Activated CD4-positive, alpha-beta T cell treated with anti-CD3 and anti-CD28 coated beads for 36 hours (primary cell): ENCODE measurements at places on chromosomes 12 and 14. TPM values are rescaled to one million over a fixed set of nuclear protein-coding genes. Genes with fewer than 3 reads are reported as not detected.
A peak's percentile ranks its signal among the peaks of the same experiment; 100 is the strongest.

DNA sequence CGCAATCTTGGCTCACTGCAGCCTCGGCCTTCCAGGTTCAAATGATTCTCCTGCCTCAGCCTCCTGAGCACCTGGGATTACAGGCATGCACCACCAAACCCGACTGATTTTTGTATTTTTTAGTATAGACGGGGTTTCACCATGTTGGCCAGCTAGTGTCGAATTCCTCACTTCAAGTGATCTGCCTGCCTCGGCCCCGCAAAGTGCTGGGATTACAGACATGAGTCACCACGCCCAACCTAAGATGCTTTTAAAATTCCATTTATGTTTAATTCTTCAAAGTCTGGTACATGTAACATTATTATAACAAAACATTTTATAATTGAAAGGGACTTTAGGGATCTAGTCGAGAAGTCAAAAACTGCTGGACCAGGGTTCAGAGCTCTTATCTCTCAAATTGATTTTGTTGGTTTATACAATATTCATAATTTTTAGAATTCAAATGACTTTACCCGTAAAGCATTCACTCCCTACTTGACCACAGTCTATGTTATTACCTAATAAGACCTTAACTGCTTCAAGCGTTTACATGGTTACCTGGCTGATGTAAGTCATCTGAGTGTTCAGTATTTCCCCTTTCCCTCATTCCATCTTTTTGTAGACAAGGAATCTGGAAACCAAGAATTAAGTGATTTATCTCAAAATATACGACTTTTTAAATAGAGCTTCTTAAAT, 28.2 kb downstream of the RAP1B start:
- no peak overlapping the region for H3K4me3 ChIP-seq
- DNase-seq, result no peak
- no peaks in the 10 kb centered on the region for H3K27me3 ChIP-seq
- peaks cover 86% of the 10 kb centered on the region for H3K4me1 ChIP-seq
- no peak overlapping the region for H3K27ac ChIP-seq

DNA sequence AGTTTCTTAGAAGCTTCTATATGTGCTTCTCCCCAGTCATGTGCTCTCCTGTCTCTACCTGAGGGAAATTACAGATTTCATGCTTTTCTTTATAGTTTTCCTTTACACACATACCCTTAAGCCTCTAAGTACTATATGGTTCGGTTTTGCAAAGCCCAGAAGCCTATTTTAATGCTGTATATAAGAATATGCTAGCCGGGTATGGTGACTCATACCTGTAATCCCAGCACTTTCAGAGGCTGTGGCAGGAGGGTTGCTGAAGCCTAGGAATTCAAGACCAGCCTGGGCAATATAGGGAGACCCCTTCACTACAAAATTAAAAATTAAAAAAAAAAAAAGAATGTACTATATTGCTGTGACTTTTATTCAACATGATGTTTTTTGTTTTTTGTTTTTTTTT, 15.4 kb downstream of the DGLUCY start:
- no peaks in the 10 kb centered on the region for H3K27me3 ChIP-seq
- DNase-seq, result no peak
- H3K27ac ChIP-seq, result no peak overlapping the region
- no peak overlapping the region for H3K4me3 ChIP-seq

DNA sequence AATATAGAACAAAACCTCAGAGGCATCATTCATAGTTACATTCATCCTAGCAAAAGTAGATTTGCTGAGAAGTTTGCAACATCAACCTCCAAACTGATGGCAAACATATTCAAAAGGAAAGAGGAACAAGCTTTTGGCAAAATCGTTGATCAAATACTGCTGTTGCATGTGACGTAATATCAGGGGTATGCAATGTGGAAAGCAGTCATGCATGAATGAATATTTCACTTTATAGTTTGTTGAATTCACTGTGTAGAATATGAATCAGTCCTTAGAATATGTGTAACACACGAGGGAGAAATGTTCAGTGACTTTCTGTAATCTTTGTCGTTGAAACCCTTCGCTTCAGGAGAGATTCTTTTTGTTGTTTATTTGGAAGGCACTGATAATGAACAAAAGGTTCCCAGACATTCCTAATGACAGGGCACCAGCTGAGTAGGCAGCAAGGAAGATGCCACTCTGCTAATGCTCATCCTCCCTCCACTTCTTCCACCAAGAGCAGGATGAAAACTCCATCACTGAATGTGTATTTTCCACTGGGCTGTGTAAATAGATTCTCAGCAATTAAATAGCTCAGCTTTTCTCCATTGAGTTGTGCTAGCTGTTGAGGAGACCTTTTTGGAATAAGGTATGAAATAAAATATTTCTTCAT, 126.1 kb downstream of the PELI2 start:
- no peaks in the 10 kb centered on the region for H3K36me3 ChIP-seq
- no peak overlapping the region for H3K4me3 ChIP-seq
- H3K27ac ChIP-seq, result no peak overlapping the region
- H3K4me1 ChIP-seq, result no peaks in the 10 kb centered on the region

GRCh38 chr14:90714811-90715210, 101.4 kb downstream of the TTC7B start:
- no peak overlapping the region for H3K4me3 ChIP-seq
- no peaks in the 10 kb centered on the region for H3K36me3 ChIP-seq
- no peak for DNase-seq
- no peaks in the 10 kb centered on the region for H3K4me1 ChIP-seq

GRCh38 chr12:131947482-131948027, 2.2 kb upstream of the EP400 start:
- H3K4me3 ChIP-seq, result no peak overlapping the region
- peaks cover 24% of the 10 kb centered on the region for H3K36me3 ChIP-seq
- peaks cover 31% of the 10 kb centered on the region for H3K4me1 ChIP-seq
- no peaks in the 10 kb centered on the region for H3K27me3 ChIP-seq
- DNase-seq, result no peak
- peak overlapping the region; percentile 84 for H3K27ac ChIP-seq

DNA sequence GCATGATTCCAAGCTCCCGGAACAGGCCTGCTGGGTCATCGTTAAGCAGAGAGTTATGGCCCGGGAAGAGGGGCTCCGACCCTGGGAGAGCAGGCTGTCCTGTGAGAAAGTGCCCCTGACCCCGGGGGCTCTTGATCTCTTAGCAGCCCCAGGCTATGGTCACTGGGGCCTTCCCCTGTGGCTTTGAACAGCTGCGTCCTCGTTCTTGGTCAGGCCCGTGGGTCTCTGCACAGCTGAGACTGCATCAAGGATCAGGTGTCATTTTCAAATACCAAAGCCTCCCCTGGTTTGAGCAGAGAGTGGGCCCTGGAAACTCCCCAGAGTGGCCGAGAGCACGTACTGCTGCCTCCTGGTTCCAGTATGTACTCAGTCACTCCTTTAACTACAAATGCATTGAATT, 114.8 kb downstream of the ESRRB start:
- no peak overlapping the region for H3K4me3 ChIP-seq
- H3K4me1 ChIP-seq, result no peaks in the 10 kb centered on the region
- no peaks in the 10 kb centered on the region for H3K36me3 ChIP-seq
- DNase-seq, result no peak
- H3K27me3 ChIP-seq, result no peaks in the 10 kb centered on the region

- no peak overlapping the region for H3K27ac ChIP-seq
- H3K4me3 ChIP-seq, result no peak overlapping the region
- no peaks in the 10 kb centered on the region for H3K27me3 ChIP-seq
- no peak for DNase-seq
These were observed 194.5 kb upstream of the C14orf180 start for GRCh38 chr14:104385111-104385510.

- H3K27me3 ChIP-seq, result no peaks in the 10 kb centered on the region
- no peaks in the 10 kb centered on the region for H3K36me3 ChIP-seq
- no peak overlapping the region for H3K27ac ChIP-seq
- DNase-seq, result no peak
- H3K4me1 ChIP-seq, result peaks cover 13% of the 10 kb centered on the region
- no peak overlapping the region for H3K4me3 ChIP-seq
These were observed 30.7 kb upstream of the DEGS2 start for GRCh38 chr14:100190126-100190525.

- no peak overlapping the region for H3K4me3 ChIP-seq
- peaks cover 15% of the 10 kb centered on the region for H3K4me1 ChIP-seq
- no peaks in the 10 kb centered on the region for H3K36me3 ChIP-seq
- peaks cover 5% of the 10 kb centered on the region for H3K27me3 ChIP-seq
- DNase-seq, result no peak
These were observed 121.6 kb downstream of the PHLDA1 start for GRCh38 chr12:75909714-75910656.

GRCh38 chr14:58238252-58239243, 6.1 kb upstream of the PSMA3 start:
- peaks cover 17% of the 10 kb centered on the region for H3K4me1 ChIP-seq
- H3K27ac ChIP-seq, result no peak overlapping the region
- H3K4me3 ChIP-seq, result no peak overlapping the region
- peaks cover 3% of the 10 kb centered on the region for H3K36me3 ChIP-seq
- H3K27me3 ChIP-seq, result no peaks in the 10 kb centered on the region
- peak; percentile 34 for DNase-seq

GRCh38 chr12:120062976-120063579, 53.5 kb downstream of the RAB35 start:
- no peak for DNase-seq
- peak overlapping the region; percentile 67 for H3K27ac ChIP-seq
- peaks cover 65% of the 10 kb centered on the region for H3K36me3 ChIP-seq
- H3K4me3 ChIP-seq, result no peak overlapping the region
- no peaks in the 10 kb centered on the region for H3K27me3 ChIP-seq

DNA sequence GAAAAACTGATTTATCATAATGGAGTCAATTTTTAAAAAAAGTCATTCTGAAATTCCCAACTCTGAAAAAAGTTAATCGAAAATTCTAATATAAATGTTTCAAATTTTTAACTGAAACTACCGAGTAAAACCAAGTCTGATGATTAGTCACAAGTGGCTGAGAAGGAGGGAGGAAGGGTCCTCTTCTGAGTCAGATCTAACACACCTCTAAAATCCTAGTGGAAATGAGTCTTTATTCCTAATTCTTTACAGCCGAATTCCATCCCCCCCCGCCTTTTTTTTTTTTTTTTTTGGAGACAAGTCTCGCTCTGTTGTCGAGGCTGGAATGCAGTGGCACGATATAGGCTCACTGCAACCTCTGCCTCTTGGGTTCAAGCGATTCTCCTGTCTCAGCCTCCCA, 37.9 kb downstream of the RAD9B start:
- DNase-seq, result no peak
- no peak overlapping the region for H3K27ac ChIP-seq
- no peak overlapping the region for H3K4me3 ChIP-seq
- peaks cover 31% of the 10 kb centered on the region for H3K4me1 ChIP-seq
- peaks cover 55% of the 10 kb centered on the region for H3K36me3 ChIP-seq

- peaks cover 16% of the 10 kb centered on the region for H3K4me1 ChIP-seq
- no peak for DNase-seq
- H3K4me3 ChIP-seq, result no peak overlapping the region
These were observed 3.3 kb downstream of the FAR2 start for GRCh38 chr12:29152223-29152868.

DNA sequence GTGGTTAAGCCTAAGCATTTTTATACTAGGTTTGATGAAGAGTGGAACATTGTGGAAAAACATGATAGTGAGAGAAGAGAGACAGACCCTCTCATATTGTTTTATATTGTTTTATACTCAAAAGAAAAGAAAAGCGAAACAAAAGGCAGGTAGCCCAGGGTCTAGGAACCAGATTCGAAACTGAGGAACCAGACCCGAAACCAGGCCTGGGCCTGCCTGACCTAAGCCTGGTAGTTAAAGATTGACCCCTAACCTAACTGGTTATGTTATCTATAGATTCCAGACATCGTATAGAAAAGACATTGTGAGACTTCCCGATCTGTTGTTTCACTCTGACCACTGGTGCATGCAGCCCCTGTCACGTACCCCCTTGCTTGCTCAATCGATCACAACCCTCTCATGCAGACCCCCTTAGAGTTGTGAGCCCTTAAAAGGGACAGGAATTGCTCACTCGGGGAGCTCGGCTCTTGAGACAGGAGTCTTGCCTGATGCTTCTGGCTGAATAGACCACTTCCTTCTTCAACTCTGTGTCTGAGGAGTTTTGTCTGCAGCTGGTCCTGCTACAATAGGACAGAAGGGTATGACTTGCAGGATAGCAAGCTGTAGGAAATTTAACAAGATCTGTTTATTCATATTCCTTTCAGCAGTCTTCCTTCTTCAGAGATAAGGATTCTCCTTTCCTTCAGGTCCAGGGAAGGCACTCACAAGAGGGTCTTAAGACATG, 147.1 kb upstream of the PLEKHA5 start:
- H3K27me3 ChIP-seq, result no peaks in the 10 kb centered on the region
- no peaks in the 10 kb centered on the region for H3K36me3 ChIP-seq
- no peak overlapping the region for H3K27ac ChIP-seq

DNA sequence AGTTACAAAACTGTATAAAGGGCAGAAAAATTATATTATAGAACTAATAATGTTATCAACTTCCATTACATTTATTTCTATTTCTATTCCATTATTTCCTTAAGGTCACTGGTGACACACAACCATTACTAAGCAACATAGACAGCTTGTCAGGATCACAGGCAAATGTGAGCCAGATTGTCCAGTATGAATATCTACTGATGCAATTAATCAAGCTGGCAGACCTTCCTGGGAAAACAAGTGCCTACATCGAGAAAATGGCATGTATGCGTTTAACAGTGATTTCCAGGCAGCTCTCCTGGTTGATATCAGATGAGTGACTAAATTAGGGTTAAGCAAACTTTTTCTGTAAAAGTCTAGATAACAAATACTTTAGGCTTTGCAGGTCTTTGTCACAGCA, 36.9 kb upstream of the TSPAN8 start:
- DNase-seq, result no peak
- H3K4me1 ChIP-seq, result no peaks in the 10 kb centered on the region
- H3K4me3 ChIP-seq, result no peak overlapping the region
- peaks cover 2% of the 10 kb centered on the region for H3K27me3 ChIP-seq
- no peak overlapping the region for H3K27ac ChIP-seq
- H3K36me3 ChIP-seq, result no peaks in the 10 kb centered on the region

- H3K4me3 ChIP-seq, result no peak overlapping the region
- no peak overlapping the region for H3K27ac ChIP-seq
- no peaks in the 10 kb centered on the region for H3K27me3 ChIP-seq
- no peak for DNase-seq
These were observed 3.9 kb upstream of the DNAL1 start for GRCh38 chr14:73640796-73641365.

- H3K36me3 ChIP-seq, result no peaks in the 10 kb centered on the region
- H3K4me3 ChIP-seq, result no peak overlapping the region
- H3K27ac ChIP-seq, result no peak overlapping the region
- DNase-seq, result no peak
- H3K4me1 ChIP-seq, result peaks cover 4% of the 10 kb centered on the region
These were observed 182.2 kb upstream of the SFSWAP start for GRCh38 chr12:131528667-131529066.

DNA sequence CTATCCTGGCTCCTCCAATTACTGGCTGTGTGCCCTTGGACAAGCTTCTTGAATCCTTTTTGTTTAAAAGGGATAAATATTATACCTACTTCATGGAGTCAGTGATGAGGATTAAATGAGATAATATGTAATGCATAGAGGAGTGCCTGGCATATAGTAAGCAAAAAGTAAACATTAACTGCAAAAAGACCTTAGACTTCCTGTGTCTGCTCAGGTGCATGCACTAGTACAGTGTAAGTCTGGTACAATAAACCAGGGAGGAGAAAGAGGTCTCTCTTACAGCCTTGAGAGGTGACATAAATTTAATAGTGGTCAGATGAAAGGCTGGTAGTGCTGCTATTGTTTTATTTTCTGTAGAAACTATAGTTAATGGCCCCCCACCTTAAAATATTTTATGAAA, 305.2 kb upstream of the MIS18BP1 start:
- no peak overlapping the region for H3K4me3 ChIP-seq
- DNase-seq, result no peak

The ASB2 gene
- 25.5 TPM for total RNA-seq

The RNU6-8 gene
- total RNA-seq, result not detected

The CNOT2 gene
- total RNA-seq, result 77.7 TPM

The PTPRQ gene
- not detected for total RNA-seq

The DPPA3 gene
- total RNA-seq, result not detected

The RNASE2 gene
- not detected for total RNA-seq

The PAH gene
- total RNA-seq, result not detected

The EPYC gene
- total RNA-seq, result not detected

The DEPDC4 gene
- 2.9 TPM for total RNA-seq

The P2RX7 gene
- total RNA-seq, result 5.0 TPM

The DAO gene
- total RNA-seq, result not detected

The KCNJ8 gene
- total RNA-seq, result not detected
